ENCODE measurements at places on chromosomes 12 and 14.

- DNase-seq, result no peak
These were observed 102.2 kb downstream of the ERC1 start for GRCh38 chr12:1093166-1093751.

- DNase-seq, result no peak
These were observed 298.2 kb downstream of the RPAP3 start for GRCh38 chr12:47407463-47408129.

GRCh38 chr14:24064856-24065255, 6.5 kb upstream of the CPNE6 start:
- no peak for DNase-seq

DNA sequence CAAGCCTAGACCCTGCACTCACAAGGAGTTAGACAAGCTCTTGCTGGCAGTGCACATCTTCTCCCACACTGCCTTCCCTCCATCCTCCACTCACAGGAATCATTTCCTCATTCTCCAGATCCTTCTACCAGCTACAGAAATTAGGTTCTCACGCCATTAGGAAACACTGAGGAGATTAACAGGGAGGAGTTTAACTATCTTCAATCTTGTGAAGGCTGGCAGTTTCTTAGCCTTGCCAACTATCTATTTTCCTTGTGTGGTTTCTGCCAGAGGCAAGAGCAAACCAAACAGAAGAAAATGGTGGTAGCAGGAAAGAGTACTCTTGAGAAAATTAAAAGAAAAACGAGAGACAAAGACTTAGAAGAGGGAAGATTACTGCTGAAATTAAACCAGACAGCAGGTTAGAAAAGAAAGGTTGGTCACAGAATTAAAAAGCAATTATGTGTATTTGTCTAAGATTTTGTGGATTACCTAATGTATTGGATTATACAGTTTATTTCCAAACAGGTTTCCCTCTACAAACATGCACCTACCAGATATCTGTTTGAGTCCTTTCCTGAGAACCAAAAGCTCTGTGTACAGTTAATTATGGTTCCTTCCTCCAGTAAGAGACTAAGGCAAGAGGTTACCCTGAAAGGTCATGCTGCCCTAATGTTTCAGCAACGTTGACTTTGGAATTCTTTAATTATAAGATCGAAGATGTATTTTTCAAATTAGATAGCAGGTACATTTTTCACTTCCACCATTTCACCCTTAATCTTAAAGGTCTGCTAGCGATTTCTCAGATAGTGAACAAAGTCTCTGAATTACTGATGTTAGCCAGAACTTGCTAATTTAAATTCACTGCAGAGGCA, 5.0 kb downstream of the RERG start:
- no peak for DNase-seq

- no peak for DNase-seq
These were observed 28.1 kb upstream of the TBC1D30 start for GRCh38 chr12:64796205-64796845.

DNA sequence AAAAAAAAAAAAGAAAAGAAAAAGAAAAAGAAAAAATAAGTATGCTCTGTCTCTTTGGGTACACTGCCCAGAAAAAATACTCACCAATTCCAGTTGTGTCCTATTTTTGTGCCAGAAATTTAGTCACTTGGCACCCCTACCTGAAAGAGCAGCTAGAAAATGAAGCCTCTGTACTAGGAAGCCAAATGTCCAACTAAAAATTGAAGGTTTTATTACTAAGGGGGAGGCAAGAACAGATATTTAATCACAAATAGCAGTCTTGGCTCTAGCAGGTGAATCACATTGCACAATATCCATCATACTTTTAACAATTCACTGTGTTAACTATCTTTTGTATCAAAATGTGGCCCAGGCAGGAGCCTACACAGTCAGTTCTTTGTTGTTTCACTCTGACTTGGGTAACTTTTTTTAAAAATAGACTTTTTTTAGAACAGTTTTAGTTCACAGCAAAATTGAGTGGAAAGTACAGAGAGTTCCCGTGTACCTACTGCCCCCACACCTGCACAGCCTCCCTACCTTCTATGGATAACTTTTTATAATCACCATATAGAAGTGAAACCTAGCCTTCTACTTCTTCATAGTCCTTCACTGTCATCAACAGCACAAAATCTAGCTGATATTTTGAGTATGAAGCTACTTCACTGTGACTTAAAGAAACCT, 87.1 kb upstream of the ATF7IP start:
- DNase-seq, result no peak

- no peak for DNase-seq
These were observed 15.0 kb downstream of the TMBIM4 start for GRCh38 chr12:66154776-66155175.

DNA sequence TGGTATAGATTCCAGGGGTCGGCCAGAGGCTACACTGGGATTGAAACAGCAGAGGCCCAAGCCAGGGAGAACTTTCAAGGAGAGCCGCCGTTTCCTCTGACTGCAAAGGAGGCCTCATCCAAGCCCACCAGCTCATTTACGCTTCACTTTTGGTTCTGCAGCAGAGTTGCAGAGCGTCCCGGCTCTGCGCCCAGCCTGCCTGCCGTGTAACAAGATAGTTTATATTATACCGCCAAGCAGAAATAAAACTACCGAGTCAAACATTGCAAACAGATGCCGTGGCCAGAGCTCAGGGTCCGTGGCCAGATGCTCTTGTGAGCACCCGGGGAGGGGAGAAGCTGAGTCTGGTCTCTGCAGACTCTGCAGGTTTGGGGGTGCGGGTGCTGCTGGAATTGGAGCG, 60.7 kb upstream of the TBX3 start:
- DNase-seq, result no peak

- no peak for DNase-seq
These were observed 94.2 kb downstream of the PLEKHA5 start for GRCh38 chr12:19223695-19224094.

Data from left ventricle myocardium inferior (tissue), 1 donor.